Kidney tubule cell (primary cell): ENCODE measurements at places on chromosomes 12 and 14.

DNA sequence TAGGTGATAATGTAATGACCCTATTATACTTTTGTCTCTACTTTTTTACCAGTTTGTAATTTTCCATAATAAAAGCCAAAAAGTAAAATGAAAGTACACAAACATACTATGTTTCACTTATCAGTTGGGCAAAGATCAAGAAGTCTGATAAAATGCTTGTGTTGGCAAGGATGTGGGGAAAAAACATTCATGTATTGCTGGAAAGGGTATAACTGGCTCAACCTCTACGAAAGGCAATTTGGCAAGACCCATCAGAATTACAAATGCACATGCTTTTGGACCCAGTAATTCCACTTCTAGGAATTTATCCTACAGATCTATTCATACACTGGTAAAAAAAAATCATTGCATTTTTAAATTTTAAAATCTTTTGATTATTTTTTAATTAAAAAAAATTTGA is 68.0 kb downstream of the SPTB start:
- DNase-seq = no peak

DNA sequence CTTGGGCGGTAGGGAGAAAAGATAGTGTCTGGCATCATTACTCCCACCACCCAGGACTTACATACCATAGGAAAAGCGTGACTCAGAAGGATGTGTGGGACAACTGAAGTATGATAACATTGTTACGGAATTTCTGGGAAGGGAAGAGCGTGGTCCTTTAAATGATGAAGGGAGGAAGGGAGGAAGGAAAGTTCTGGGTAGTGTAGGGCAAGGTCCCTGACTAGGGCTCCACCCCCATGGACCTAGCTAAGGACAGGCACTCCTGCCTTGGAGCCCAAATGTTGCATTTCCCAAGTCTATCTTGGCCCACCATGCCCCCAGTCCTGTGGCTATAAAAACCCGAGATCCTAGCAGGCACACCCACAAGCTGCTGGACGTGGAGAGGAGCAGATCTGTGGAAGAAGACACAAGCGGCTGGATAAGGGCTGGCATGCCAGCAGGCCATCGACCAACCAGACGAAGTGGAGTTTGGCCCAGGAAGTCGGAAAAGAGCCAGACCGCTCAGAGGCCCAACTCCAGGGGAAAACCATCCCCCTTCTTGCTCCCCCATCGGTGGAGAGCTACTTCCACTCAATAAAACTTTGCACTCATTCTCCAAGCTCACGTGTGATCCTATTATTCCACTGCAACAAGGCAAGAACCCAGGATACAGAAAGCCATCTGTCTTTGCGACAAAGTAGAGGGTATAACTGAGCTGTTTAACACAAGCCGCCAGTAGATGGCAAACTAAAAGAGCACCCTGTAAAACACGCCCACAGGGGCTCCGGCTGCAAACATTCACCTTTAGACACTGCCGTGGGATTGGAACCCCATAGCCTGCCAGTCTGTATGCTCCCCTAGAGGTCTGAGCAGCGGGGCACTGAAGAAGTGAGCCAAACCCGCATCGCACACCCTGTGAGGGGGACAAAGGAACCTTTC is 23.0 kb upstream of the RAB21 start:
- DNase-seq = peak; percentile 32

GRCh38 chr14:49955024-49955423 is 62.1 kb downstream of the ARF6 start:
- peak; percentile 78 for DNase-seq

GRCh38 chr12:53062011-53062961 is 12.4 kb downstream of the TNS2 start:
- DNase-seq = no peak
